Cardiac septum (tissue), 1 donor: ENCODE measurements at places on chromosomes 7 and 10. TPM values are rescaled to one million over a fixed set of nuclear protein-coding genes. Genes with fewer than 3 reads are reported as not detected.

Gene TFR2
- 0.13 TPM for total RNA-seq

Gene ADAM22
- 3.4 TPM for total RNA-seq

Gene VSTM4
- total RNA-seq: 24.4 TPM

Gene MYPN
- total RNA-seq: 196 TPM

Gene EN2
- total RNA-seq: not detected

Gene C10orf71
- total RNA-seq: 163 TPM

Gene ECHDC3
- 35.1 TPM for total RNA-seq

GRCh38 chr10:78318305-78318704 is 284.6 kb downstream of the RPS24 start:
- DNase-seq: peak; percentile 38

DNA sequence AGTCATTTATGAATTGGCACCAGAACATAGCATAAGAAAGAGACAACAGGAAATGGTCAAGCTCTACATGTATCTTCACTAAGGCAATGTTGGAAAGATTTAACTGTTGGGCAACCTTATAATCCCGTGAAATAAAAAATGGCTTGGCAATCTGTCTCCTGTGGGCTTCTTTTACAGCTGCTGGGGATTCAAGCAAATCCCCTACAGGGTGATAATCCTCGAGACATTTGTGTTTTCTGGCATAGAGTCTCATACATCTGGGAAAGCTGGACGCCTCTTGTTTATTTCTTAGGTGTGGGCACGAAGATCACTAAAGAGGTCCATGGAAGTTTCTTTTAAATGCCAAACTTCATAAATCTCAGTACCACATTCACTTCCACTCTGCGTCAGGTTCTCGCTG is 82.2 kb upstream of the GPR141 start:
- no peak for DNase-seq

- DNase-seq: no peak
These were observed 64.6 kb downstream of the CTBP2 start for GRCh38 chr10:125095776-125096175.

DNA sequence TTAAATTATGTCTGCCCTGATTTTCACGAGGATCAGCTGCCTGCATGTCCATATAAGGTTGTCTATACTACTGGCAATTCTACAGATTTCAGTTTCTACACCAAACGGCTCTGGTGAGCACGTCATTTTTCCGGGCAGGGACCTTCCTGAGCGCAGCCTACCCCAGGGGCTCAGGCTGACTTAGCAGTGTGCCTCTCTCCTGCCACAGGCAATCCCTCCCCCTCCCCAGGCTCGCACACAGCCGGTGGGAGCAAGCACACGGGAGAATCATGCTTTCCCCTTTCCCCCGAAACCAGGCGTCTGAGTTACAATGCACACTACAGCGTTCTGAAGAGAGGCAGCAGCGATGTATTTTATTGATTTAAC is 1.7 kb downstream of the KLF6 start:
- DNase-seq: no peak

GRCh38 chr7:16431646-16432424 is 10.5 kb upstream of the CRPPA start:
- no peak for DNase-seq

DNA sequence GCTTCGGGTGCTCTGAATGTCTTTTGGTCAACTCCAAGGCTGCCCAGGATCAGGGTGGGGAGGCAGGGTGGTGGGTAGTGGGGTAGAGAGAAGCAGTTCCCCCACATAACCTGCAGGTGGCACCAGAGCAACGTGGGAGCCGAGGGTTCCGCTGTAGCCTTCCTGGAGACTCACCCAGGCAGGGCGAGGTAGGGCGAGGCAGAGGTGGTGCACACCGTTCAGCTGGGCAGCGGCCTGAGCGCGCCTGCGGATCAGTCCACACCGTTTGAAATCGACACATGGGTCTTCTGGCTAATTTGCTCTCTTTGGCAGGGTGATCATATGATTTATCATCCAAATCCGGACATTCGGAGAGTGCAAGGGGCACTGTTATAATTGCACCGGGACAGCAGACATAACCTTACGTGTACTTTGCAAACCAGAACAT is 41.4 kb upstream of the MAP3K8 start:
- peak; percentile 93 for DNase-seq

DNA sequence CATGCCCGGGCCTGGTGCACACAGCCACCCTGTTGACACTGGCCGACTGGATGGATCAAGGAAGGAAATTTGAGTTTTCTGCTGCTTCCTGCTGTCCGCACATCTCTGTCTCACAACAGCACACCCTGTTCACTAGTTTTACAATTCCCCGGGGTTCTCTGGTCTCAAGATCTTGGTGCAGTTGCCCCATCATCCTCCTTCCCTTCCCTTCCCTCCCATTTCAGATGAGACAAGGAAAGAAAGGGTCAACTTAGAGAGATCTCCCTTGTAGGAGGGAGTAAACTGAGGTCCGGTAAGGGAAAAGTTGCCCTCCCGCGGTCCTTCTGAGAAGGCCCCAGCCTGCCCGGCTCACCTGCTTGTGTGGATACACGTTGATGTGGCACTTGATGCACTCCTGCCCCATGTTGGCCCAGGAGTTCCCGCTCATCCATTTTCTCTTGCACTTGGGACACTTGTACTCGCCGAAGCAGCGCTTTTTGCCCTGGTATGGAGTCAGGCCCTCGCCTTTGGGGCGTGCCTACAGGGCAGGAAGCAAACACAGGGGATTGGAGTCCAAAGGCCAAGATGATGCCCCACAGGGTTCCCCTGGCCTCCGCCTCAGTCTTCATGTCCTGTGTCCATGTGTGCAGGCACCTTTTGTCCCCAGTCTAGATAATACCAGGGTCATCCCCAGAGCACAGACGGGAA is 46.8 kb downstream of the PPIF start:
- DNase-seq: peak; percentile 46

DNA sequence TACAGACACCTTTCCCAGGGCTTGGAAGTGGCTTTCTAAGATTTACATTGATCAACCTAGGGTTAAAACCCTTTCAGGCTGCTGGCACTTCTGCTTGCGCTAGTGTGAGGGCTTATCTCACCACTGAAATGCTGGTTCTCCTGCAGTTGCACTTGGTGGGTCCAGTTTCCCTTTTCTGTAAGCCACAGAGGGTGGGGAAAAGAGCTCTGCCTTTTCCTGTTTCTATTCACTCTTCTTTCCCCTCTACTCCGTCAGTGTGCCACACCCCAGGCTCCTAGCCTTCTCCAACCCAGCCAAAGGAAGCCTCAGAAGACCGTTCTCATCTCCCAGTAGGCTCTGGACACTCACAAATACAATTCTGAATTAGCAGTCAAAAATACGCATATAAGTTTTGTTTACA is 19.0 kb upstream of the CAPZA2 start:
- DNase-seq: no peak

DNA sequence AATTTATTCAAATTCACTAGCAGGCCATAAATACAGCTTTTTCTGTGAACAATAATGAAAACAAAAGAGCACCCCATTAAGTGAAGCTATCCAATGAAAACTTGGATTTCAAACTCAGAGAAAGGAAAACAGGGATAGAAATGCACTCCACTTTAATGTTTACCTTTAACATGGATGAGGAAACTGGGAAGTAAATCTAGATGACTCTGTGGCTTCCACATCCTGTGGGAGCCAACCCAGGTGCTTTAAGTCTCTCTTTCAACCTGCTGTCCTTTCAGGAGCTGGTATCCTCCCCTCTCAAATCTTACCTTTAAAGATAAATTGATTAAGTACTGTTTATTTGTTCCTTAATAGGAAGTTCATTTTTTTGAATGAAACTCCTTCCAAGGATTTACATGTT is 21.5 kb upstream of the SGMS1 start:
- DNase-seq: no peak

GRCh38 chr7:106545275-106545674 is 115.7 kb downstream of the CCDC71L start:
- DNase-seq: no peak

DNA sequence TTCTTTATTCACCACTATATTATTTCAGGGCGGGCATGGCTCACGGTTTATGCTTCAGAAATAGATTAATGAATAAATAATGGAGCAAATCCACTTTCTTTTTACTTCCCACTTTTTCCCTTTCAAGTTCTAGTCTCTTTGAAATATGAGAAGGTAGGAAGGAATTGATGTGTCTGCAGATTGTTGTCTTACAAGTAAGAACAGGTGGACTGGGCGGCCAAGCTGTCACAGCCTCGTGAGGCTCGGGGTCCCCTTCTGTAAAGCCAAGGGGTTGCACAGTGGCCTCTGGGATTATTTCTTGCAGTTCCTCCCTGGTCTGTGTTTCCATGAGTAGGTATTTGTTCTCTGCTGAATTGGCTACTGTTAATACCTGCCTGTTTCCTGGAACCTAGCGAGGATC is 11.2 kb downstream of the VWA2 start:
- DNase-seq: no peak

DNA sequence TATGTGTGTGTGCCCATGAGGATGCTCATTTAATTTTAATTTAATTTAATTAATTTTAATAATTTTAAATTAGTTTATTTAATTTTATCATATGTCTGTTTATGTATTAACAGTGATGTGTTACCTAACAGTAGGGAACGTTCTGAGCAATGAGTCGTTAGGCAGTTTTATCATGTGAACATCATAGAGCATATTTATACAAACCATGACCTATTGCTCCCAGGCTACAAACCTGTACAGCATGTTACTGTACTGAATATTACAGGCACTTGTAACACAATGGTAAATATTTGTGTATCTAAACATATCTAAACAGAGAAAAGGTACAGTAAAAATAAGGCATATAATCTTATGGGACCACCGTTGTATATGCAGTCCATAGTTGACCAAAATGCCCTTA is 13.7 kb upstream of the CFAP69 start:
- no peak for DNase-seq

GRCh38 chr10:59553162-59553900 is 156.3 kb downstream of the SLC16A9 start:
- no peak for DNase-seq
